ENCODE measurements at places on chromosomes 5 and 9.

DNA sequence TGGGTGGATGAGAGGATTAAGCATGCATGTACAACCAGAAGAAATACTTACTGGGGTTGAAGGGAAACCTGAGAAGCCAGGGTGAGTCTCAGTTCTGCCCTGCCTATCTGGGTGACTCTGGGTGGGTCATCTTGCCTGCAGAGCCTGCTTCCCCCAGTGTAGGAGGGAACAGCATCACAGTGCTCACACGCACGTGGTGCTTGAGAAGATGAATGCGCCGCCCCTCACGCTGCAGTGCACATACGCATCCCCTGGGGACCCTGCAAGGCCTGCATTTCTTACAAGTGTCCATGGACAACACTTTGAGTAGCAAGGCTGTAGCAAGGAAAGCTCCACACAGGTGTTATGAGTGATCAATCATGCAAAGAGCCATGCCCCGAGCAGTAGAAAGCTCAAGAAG, 18.7 kb upstream of the GABBR2 start:
- no peak for DNase-seq

- DNase-seq: no peak
Observed at GRCh38 chr5:122743261-122743660, 31.6 kb upstream of the SNX2 start.

DNA sequence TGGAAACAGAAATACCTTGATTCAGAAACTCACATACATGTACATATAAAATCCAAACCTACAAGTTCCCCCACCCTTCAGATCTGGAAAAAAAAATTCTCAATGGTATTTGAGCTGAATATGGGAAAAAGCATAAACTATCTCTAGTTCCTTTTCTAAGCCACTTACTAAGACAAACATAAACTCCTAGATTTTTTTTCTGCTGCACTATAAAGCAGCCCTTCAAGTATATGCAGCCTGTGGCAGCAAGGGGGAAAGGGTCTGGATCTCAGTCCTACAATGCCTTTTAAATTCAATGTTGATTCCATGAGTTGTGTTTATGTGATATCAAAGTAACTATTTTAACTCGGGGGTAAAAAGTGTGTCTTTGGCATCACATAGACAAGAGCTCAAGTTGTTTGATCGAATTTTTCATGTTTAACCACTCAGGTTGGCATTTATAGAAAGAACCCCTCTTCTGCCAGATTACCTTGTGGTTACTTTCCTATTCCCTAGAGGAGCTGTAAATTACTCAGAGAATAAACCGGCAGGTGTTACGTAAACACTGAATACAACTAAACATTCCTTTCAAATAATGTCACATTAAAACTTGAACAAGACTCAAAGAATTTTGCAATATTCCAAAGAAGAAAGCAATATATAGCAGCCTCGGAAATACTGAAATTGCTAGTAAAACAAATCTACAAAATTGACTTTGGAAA, 91.8 kb upstream of the FER start:
- no peak for DNase-seq

GRCh38 chr9:70257991-70258691, 637 bp upstream of the SMC5 start:
- peak; percentile 17 for DNase-seq

- DNase-seq: no peak
Observed at GRCh38 chr9:93169444-93169843, 14.5 kb upstream of the WNK2 start.

GRCh38 chr5:144832416-144832815, 661.7 kb downstream of the KCTD16 start:
- DNase-seq: no peak

- DNase-seq: no peak
Observed at GRCh38 chr5:149996205-149996890, 4.1 kb downstream of the TIGD6 start.

GRCh38 chr9:87336914-87337333, 160.7 kb upstream of the DAPK1 start:
- peak; percentile 83 for DNase-seq

GRCh38 chr9:132877824-132878694, at the start of gene AK8:
Gene AK8 (minus strand): TSS chr9:132878284. CDS start chr9:132878255, 29 bp downstream.
- DNase-seq: peak; percentile 81

DNA sequence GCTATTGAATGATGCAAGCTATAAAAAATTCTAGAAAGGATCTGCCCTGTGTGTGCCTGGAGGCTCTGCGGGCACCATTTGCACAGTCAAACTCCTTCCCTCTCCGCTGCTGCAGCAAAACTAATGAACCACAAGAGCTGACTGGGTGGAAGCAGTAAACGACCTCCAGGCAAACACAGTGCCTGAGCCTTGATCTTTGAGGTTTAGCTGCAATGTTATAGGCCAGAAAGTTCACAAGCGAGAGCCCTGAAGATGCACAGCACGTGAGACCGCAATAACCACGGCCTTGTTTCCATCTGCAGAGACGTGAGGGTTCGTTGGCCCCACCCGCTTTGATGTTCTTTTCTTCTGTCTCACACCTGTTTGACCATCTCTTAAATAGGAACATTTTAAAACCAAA, 69.2 kb upstream of the S1PR3 start:
- no peak for DNase-seq

DNA sequence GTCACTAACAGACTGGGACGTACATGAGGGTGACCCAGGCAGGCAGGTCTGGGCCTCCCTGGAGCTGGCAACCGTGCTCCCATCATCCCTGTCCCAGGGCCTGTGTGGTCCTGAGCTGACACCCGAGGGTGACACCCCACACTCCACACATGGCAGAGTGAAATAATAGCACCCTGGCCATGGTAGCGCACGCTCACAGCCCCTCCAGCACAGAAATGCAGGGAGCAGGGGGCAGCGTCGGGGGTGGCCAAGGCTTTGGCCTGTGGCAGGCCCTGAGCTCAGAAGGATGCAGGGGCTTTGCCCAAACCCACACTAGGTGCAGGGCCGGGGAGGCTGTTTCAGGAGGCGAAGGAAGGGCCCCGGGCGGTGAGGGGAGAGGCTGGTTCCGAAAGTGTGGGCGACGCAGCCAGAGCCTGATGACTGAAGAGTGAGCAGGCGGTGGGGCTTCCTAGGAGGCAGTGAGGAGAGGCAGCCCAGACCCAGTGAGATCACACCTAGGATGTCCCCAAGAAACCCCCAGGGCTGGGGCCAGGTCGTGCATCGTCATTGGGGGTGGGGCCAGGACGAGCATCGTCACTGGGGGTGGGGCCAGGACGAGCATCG, 12.9 kb downstream of the OR2V2 start:
- peak; percentile 77 for DNase-seq

GRCh38 chr5:115028557-115028956, 141.2 kb downstream of the TRIM36 start:
- no peak for DNase-seq

- no peak for DNase-seq
Observed at GRCh38 chr5:18119156-18119785, 485.0 kb downstream of the TAF11L14 start.

GRCh38 chr9:95572381-95573151, 55.8 kb upstream of the PTCH1 start:
- DNase-seq: no peak

DNA sequence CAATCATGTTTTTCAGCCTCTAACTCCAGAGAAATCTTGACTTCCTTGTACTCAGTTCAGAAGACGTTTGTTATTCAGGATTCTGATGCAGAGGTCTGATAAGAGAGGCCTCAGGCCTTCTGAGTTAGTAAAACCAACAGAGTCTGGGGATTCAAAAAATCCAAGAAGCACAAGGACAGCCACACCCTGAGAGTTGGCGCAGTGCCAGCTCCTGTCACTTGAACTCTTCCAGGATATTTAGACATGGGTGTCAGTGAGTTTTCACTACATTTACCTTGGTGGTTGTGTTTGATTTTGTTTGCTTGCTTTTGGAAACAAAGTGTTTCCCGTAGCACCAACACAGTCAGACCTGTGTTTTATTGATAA, 41.6 kb upstream of the PDE8B start:
- peak; percentile 31 for DNase-seq

GRCh38 chr9:27519466-27520465, 4.3 kb upstream of the IFNK start:
- DNase-seq: no peak

GRCh38 chr5:52376592-52376991, 411.1 kb upstream of the ITGA1 start:
- no peak for DNase-seq

GRCh38 chr5:13250464-13251291, 693.8 kb downstream of the DNAH5 start:
- DNase-seq: no peak

- DNase-seq: no peak
Observed at GRCh38 chr5:173909199-173909598, 21.1 kb downstream of the CPEB4 start.

- DNase-seq: no peak
Observed at GRCh38 chr9:131406563-131407436, 12.9 kb downstream of the PRRC2B start.

GRCh38 chr5:39314591-39314990, 49.7 kb downstream of the C9 start:
- no peak for DNase-seq

GRCh38 chr5:142531977-142532780, 153.7 kb downstream of the FGF1 start:
- DNase-seq: no peak

DNA sequence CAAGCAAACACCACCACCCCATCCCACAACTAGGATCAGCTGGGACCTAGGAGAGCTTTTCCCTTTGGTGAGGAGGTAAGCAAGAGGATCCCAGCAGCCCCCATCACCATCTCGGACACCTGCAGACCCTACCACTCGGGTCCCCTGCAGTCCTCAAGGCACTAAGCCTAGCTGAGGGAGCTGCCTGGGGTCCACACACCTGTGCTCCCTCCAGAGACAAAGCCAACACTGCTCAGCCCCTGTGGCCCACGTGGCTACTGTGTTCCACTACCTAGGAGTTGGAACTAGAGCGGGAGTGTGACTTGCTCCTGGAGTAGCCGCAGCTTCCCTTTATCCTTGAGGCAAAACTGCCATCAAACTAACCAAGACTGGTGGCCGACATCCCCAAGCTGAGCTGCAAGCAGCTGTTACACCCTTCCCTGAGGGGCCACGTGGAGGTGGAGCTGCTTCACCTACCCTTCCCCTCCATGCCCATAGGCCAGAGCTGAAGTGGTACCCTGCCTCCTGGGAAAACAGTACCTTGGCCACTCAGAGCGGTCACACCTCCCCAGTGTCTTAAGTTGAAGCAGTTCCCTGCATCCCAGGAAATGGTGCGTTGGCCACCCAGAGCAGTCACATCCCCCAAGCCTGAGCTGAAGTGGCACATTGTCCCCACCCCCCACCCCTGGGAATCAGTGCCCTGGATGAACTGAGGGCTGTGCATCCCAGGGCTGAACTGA, 205.5 kb downstream of the CACNA1B start:
- DNase-seq: no peak

GRCh38 chr9:626596-626995, 214.9 kb upstream of the DMRT1 start:
- no peak for DNase-seq

- no peak for DNase-seq
Observed at GRCh38 chr9:130745210-130745800, 51.7 kb downstream of the EXOSC2 start.

DNA sequence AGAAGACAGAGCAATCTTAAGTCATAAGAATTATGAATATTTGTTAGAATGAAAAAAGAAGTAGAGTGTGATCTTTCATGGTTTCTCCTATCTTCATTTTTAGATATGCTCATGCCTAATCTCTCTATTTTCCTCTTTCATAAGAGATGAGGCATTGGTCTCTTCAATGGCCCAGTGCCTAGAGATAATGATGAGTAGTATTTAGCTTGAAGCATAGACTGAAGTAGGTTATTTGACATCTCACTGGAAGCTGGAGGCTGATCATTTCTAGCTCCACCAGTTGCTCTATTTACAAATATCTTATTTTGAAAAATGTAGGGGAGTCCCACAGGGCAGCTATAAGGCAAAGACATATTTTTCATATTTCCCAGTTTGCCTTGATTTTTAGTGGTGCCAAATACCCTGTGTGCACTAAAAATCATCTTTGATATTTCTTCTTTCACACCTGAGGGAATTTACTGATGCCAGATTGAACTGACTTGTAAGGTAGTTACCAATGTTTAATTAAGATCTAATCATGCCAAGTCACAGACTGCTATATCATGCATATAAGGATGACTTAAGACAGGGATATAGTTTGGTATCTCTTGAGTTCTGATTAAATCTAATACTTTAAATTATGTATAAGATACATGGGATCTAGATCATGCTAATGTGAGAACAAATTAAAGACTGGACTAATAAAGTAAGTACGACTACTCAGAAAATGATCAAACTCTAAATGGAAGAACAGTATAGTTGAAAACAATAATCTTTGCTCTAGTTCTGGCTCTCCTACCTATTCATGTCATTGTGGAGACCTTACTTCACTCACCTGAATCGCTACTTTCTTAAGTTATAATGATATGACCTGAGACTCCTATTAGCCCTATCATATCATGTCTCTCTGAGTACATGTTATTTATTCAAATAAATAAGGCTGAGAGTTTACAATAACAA, 108.2 kb upstream of the IFNE start:
- DNase-seq: no peak

- no peak for DNase-seq
Observed at GRCh38 chr9:21440139-21440538, at the start of gene IFNA1. Gene IFNA1 (plus strand): TSS chr9:21440439. CDS start chr9:21440508, 69 bp downstream.

- DNase-seq: no peak
Observed at GRCh38 chr5:29114331-29114768, 2076.0 kb upstream of the CDH9 start.

DNA sequence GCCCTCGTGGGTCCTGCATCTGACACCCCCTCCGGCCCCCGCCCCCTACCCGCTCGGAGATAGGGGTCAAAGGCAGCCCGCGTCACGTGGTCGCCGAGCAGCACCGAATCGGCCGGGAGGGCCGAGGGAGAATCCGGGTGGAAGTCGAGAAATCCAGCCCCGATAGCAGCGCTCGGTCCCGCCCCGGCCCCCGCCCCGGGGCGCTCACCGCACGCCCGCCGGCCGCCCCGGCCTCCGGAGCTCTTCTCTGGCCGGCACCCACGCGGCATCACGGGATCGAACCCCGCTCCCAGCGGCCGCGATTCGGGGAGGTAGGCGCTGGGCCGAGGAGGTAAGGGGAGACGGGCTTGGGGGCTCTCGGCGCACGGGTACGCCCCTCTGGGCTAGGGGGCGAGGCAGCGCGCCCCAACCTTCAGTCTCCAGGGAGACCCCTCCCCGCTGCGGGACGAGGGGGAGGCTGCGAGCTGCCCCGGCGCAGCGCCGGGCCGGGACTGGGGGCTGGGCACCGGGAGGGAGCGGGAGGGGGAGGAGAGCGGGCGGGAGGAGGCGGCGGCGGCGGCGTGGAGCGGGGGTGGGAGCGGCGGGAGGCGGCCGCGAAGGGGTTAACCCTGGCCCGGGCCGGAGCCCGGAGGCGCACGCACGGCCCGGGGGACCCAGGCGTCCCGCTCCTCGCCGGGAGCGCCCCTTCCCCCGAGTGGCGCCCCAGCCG, 22.1 kb upstream of the NDST1 start:
- DNase-seq: no peak

GRCh38 chr5:33180900-33181299, 259.9 kb upstream of the TARS1 start:
- DNase-seq: no peak

DNA sequence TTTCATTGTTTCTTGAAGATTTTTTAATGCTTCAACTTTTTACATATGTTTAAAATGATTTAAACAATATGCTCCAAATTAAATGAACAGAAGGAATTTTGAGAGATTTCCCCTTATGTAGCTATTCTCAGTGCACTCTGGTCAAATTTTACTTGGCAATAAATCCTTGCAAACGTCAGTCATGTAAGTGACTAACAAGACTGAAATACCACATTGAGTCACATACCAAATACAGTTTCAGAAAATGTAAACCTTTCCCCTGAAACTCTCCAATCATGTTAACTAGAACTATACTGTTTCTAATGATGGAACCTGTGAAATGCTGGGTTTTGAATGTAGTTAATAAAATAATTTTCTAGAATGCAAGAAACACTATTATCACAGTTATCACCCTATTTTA, 29.6 kb downstream of the SAR1B start:
- no peak for DNase-seq

- no peak for DNase-seq
Observed at GRCh38 chr5:76207120-76207519, 123.9 kb downstream of the SV2C start.

All from hematopoietic multipotent progenitor cell treated with erythropoietin and hydrocortisone succinate and interleukin-3 and kit ligand, for 15 days (in vitro differentiated cells).